Stimulated activated CD8-positive, alpha-beta memory T cell treated with anti-CD3 and anti-CD28 coated beads, Interleukin-4, amount 100 ng/mL, for 48 hours (primary cell): ENCODE measurements at places on chromosomes 16 and 17.

DNA sequence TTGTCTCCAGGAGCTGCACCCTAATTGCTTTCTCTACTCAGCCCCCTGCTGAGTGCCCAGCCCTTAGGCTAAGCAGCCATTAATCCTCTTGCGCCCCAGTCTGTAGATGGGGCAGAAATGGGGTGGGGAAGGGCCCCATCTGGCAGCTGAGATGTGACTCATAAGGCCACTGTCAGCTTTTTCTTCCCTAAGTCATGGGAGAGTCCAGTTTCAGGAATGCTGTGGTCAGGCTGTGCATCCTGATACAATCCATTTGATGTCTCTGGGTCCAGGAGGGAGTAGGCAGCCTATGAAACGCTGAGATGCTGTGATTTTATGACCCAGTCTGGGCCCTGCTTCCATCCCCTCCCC lies 12.3 kb downstream of the PLXDC1 start:
- no peak for DNase-seq

GRCh38 chr17:49576917-49577649 lies 1.4 kb downstream of the NXPH3 start:
- no peak for DNase-seq

- peak; percentile 81 for DNase-seq
Measured at GRCh38 chr16:813204-813915, 12.8 kb upstream of the GNG13 start.

GRCh38 chr17:41537614-41537954 lies 9.5 kb upstream of the KRT19 start:
- DNase-seq, result no peak

GRCh38 chr16:67393111-67393787 lies at the start of gene TPPP3:
Gene TPPP3, minus strand, starts transcription at chr16:67393498. Its CDS starts 2,387 bp downstream, at chr16:67391111.
- DNase-seq, result peak; percentile 67

GRCh38 chr17:39562976-39563375 lies 44.7 kb downstream of the NEUROD2 start:
- DNase-seq, result no peak

DNA sequence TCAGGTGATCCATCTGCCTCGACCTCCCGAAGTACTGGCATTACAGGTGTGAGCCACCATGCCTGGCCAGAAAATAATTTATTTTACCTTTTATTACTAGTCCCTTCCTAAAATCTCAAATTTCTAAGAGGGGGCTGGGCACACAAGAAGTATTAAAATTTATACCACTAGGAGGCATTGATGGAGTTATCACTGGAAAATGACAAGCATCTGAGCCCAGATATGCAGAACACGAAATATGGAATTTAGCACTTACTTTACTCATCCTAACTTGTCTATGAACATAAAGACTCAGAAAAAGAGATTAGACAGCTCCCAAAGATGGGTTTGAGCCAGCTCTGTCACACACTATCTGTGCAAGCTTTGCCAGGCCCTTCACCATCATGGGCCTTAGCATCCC lies 46.4 kb downstream of the STAT5A start:
- peak; percentile 8 for DNase-seq

DNA sequence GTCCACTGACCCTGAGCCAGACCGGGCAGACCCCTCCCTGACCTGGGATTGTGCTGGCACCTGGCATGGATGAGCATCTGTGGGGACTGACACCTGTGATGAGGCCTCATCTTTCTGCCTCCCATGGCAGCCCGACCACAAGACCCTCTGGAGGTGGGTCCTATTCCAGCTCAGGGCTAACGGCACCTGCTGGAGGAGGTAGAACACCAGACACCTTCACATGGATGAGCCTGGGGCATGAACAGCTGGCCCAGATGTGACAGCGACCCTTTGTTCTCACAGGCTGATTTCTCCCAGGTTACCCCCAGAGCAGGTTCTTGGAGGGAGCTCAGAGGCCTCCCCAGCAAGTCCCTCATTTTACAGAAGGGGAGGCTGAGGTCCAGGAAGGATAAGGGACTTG lies 46.4 kb upstream of the PIK3R6 start:
- no peak for DNase-seq

GRCh38 chr16:19522397-19522732 lies 467 bp upstream of the GDE1 start:
- no peak for DNase-seq

GRCh38 chr16:86225905-86226371 lies 284.4 kb upstream of the FOXF1 start:
- no peak for DNase-seq

DNA sequence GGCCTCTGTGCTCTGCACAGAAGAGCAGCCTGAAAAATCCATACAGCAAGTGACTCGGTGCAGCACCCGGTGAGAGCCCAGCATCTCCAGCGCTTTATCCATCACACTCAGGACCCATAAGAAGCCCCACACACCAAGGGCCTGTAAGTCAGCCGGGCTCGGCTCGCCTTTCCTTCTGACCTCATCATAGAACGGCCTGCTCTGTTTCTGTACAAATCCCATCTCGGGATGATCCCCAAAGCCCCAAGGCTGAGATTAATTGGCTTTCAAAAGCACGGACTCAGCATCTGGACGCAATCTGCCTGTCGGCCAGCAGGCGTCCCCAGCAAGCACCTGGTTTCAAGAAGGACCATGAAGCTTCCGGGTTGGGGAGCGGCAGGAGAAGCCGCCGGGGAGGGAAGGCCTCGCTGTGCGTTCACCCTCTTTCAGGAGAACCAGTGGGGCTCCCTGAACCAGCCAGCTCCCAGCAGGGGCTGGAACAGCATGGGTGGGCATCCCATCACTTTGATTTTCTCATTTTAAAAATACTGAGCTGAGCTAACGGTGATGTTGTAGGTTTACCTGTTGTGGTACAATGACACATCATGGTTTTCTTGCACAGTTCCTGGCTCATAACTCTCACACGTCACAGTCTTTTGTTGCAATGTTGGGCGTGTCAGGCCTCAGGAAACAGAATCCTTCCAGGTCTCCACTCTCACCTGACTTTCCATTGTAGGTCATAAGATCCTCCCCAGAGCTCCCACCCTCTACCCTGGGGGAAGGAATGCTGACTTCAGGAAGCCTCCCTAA lies 6.7 kb downstream of the CCDC57 start:
- DNase-seq, result peak; percentile 83

GRCh38 chr17:66542967-66543520 lies 240.6 kb downstream of the PRKCA start:
- DNase-seq, result no peak

DNA sequence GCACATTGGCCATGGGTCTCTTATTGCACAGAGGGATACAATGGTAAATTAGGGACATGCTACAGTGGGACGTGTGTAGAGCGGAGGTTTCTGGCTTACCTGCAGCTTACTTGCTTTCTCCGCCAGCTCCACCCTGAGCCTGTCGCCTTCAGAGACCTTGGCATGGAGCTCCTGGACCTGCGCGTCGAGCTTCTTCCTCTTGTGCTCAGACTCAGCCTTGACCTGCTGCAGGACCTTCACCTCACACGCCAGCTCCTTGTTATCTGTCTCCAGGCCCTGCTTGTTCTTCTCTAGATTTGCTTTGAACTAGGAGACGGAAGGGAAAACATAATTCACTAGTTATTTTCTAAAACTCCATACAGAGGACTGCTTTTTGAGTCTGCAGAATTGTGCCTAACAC lies 63.5 kb downstream of the NDEL1 start:
- DNase-seq, result peak; percentile 14

GRCh38 chr16:12086822-12087221 lies 110.3 kb downstream of the SNX29 start:
- DNase-seq, result no peak

- DNase-seq, result no peak
Measured at GRCh38 chr17:36880268-36880905, 56.9 kb upstream of the LHX1 start.

- no peak for DNase-seq
Measured at GRCh38 chr17:59260722-59261121, 40.4 kb downstream of the GDPD1 start.

GRCh38 chr16:27828671-27829070 lies 234.8 kb downstream of the GSG1L start:
- no peak for DNase-seq

- DNase-seq, result no peak
Measured at GRCh38 chr17:12376276-12376675, 289.4 kb upstream of the MYOCD start.

DNA sequence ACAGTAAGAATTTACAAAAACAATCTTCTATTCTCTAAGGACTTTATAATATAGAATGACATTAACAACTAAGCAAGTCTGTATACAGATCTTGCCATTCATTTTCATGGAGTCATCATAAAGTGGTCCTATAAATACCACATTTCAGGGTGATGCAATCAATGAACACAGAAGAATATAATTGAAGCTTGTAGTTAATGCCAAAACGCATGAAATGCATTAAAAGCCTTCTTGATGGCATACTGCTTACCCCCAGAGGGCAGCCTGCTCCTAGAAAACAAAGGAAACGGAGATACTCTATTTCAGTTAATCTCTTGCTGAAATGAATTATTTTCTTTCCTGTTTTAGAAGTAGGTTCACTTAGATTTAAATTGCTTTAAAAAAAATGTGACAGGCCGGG lies 45.2 kb upstream of the STAC2 start:
- DNase-seq, result no peak

DNA sequence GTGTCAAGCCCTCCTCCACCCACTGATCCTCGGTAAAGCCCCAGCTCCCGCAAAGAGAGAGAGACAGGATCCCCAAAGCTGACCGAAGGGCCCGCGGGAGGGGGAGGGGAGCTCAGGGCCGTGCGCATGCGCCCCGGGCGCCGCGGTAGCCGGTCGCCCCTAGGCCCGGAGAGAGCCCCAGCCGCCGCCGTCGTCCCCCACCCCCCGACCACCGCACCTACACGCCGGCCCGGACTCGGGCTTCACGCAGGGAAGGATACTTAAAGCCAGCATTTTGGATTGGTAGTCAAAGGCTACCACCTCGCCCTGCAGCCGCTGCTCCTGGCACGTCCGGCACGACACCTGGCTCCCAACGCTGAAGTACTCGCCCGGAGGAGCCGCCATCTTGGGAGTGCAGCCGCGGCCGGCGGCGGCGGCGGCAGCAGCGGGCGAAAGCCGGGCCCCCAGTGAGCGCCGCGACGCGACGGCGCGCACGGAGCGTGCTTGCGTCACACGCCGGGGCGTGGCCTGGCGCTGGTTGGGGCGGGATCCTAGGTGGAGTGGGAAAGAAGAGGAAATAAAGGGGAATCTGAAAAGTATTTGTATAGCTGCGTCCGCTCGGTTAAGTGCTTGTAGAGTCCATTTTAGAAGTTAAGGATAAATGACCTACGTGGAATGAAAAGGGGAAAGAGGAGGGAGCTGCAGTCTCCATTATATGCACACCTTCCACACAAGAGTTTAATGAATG lies at the start of gene LSM12:
Gene LSM12, minus strand, starts transcription at position 468 of the 727 bp plus-strand sequence. Its CDS starts 84 bp downstream, at position 384.
- DNase-seq, result peak; percentile 95

DNA sequence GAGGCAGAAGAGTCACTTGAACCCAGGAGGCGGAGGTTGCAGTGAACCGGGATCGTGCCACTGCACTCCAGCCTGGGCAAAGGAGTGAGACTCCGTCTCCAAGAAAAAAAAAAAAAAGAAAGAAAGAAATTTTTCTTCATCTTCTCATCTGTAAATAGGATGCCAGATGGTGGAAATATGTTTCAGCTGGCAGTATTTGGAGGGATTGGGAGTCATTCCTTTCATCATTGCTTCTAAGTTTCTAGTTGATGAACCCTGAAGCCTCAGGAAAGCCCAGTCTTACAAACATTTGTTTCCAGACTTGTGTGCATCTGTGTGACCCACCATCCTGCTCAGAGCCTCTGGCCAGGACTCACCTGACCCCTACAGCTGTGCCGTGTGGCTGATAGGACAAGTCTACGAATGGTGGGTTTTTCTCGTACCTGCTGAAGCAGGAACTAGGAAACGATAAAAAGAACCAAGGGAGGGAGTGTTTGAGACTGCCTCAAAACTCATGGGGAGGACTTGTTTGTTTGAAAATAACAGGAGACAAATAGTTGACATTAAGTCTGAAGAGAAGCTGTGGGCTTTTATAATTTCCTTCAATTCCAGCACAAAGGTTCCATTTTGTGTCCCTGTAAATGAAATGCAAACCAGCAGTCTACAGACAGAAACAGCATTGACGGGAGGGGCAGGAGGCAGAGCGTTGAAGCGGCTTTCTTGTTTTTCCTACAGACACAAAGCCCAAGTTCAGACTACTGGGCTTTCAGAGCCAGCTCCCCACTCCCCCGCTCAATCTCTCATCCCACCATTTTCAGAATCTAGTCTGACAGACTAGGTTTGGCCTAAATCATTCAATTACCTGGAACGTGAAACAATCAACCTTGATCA lies 24.9 kb downstream of the CDRT4 start:
- no peak for DNase-seq

- no peak for DNase-seq
Measured at GRCh38 chr17:76673729-76674128, 30.2 kb upstream of the ST6GALNAC1 start.

DNA sequence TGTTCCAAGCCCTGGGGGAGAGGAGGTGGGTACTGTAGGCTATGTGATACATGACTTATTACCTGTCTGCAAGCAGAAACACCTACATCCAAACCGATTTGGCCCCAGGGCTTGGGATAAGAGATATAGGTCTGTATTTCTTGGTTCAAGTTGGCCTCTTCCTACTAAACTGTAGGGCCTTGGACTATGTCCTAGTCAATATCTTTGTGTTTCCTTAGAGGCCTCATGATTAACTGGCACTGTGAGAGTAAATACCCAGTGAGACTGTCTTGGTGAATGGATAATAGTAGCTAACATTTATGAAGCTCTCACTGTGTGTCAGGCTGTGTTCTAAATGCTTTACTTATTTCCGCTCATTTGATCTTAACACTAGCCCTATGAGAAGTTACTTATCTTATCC lies 70.0 kb downstream of the MSI2 start:
- no peak for DNase-seq

DNA sequence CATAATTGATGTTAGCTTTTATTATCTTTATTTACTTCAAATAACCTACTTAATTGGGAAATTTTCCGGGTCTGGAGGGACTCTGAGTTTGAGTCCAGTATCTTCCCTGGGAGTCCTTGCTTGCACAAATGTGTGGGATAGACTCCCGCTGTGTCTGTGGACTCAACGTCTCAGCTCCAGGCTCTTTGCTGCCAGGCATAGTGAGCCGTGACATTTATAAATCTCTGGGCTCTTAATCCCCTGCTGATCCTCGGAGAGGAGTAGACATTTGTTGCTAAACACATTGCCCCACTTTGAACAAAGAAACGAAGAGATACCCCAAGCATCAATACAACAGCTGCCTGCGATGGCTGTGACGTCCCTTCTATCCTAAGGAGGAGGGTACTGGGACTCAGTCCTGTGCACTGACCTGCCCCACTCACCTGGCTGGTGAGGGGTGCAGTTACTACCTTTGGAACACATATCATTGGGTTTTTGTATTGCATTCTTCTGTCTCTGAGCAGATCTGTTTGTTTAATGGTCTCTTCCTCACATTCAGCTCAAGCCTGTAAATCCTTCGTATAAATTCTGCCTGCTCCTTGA lies 316.9 kb downstream of the HAPSTR1 start:
- DNase-seq, result no peak
